ENCODE measurements at places on chromosomes 2 and 18.

GRCh38 chr2:134500211-134500935 is 218.4 kb downstream of the TMEM163 start:
- no peak for DNase-seq

DNA sequence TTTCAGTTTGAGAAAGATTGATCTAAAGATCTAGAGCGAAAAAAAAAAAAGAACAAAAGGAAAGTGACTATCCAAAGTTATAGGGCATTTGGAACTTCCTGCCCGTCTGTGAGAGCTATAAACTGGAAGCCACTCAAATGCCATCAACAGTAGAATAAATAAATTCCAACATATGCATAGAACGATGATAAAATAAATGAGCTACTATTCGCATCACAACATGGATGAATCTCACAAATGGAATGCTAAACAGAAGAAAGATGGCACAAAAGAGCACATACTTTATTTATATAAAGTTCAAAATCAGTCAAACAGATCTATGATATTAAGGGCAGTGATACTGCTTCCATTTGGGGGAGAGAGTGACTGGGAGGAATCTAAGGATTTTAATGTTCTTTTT is 128.8 kb downstream of the TTC32 start:
- no peak for DNase-seq

- DNase-seq, result no peak
Observed at GRCh38 chr2:9627310-9627709, 3.5 kb downstream of the YWHAQ start.

GRCh38 chr2:147182260-147182659 is 662.6 kb upstream of the ACVR2A start:
- peak; percentile 54 for DNase-seq

- no peak for DNase-seq
Observed at GRCh38 chr2:112065486-112065885, 10.4 kb downstream of the TMEM87B start.

- DNase-seq, result no peak
Observed at GRCh38 chr2:70472221-70472890, 81.3 kb downstream of the TGFA start.

DNA sequence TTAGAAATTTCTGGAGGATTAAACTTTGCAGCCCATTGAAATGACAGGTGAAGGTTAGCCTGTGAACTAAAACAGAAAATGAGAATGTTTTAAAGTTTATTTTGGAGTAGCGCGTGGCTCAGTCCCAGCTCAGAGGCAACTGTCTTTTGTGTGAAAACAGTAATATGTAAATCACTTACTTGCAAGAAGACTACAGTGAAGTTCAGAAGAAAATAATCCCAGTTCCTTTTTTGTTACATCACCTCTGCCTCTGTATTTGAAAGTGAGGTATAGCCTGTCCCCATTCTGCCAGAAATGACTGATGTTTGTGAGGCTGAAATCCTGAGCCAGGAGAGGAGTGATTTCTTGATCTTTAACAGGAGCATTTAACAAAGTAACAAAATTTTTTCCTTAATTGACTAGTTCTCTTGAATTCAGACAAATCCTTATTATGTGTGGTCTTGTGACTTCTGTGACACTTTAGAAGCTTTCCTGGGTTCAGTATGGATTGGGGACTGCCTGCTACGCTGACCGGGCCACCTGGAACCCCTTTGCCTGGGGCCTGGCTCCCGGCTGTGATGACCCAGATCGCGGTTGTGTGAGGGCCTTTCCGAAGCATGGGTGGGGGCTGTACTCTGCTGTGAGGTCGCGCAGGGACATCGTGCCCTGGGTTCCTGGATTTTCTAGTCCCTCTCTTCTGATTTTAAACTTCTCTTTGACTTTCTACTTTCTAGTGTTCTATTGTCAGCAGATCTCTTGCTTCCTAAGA is 24.3 kb downstream of the TRAPPC12 start:
- no peak for DNase-seq

- no peak for DNase-seq
Observed at GRCh38 chr18:8242151-8242696, 367.0 kb upstream of the RAB12 start.

DNA sequence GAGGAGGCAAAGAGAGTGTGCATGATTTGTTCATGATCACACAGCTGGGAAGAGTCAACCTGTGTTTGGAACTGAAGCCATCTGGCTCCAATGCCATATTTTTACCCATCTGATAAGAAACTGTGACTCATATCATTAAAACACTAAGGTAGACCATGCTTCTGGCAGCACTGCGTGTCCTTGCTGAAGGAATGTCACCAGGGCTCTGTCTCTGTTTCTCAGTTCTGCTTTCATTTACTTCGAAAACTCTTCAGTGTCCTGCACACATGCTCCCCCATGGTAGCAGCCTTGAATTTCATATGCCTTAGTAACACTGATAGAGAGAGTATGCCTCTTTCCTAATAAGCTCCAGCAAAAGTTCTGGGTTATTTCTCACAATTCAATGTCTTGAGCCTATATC is 830.4 kb downstream of the DCDC2C start:
- no peak for DNase-seq

DNA sequence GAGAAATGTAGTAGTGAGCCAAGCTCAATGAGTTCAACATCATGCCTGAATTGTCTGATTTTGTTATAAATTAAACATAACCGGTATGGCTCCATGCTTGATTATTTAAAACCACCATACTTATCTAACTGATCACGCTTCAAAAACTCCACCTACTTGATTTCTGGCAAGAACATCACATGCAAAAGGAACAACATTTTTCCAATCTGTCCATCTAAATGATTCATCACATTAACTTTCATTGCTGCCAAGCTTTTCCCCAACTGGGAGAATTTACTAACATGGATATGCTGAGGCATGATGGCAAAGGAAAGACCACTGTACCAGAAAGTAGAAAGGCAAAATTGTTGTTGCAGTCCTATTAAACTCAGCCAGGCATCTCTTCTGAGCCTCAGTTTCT is 286.8 kb downstream of the TRIB2 start:
- no peak for DNase-seq

DNA sequence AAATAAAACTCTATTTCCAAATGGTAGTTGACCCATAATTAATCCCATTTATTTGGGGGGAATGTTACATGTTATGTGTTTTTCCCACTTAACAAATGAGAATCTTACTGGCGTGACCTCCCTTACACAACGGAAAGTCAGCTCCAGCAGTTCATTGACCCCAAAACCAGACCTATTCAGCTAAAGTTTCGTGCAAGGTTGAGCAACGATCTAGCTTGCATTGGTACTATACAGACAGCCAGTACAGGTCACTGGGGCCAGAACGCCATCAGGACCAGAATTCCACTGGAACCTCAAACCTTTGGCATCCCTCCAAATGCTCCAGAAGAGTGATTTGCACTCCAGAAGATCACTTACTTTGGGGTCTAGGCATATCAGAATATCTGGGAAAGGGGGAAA is 6.8 kb upstream of the CTAGE1 start:
- DNase-seq, result no peak

- DNase-seq, result no peak
Observed at GRCh38 chr18:25786758-25787157, 303.7 kb downstream of the SS18 start.

DNA sequence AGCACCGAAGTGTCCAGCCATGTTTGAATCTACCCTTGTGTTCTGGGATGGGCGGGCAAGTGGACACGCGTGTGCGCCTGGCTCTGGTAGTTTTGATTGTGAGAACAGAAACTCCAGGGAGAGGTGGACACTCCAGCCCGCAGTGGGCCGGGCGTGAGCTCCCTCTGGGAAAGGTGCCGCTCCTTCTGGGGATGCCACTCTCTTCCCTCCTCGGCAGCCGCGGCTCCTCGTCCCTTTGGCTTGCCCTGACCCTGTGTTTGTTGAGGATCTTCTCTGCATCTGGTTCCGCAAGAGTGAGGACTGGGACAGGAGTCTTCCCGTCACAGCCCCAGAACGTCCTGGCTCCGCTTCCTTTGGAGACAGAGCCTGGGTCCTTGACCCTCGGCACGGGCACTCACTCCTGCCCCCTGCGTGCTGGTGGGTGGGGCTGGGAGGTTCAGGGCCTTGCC is 1.3 kb downstream of the CTDP1 start:
- DNase-seq, result no peak

- DNase-seq, result no peak
Observed at GRCh38 chr2:149467436-149467835, 120.1 kb downstream of the MMADHC start.

GRCh38 chr2:70854411-70854810 is 18.8 kb upstream of the CD207 start:
- no peak for DNase-seq

- no peak for DNase-seq
Observed at GRCh38 chr2:160010361-160011145, 51.9 kb downstream of the PLA2R1 start.

DNA sequence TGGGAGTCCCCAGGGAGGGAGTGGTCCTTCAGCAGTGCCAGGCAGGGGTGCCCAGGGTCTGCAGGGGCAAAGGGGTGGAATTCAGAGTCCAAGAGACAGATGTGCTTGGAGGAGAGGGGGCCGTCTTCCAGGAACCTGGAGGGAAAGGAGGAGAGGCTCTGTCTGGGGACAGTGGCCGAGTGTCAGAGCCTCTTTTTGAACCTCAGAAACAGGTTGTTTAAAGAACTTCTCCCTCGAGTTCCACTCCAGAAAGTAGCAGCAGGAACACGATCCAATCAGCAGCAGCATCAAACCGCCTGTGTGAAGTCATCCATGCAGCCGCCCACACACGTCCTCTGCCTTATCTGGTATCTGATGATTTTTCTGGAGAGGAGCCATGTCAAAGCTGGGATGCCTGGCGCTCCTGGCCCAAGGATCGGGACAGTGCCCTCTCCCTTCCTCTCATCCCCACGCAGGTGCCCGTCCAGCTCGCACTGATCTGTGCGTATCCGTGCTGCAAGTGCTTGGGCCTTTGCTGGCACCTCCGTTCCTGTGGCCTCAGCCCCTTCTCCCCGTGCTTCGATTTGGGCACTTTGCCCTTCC is 205.1 kb downstream of the NDUFA10 start:
- DNase-seq, result no peak

DNA sequence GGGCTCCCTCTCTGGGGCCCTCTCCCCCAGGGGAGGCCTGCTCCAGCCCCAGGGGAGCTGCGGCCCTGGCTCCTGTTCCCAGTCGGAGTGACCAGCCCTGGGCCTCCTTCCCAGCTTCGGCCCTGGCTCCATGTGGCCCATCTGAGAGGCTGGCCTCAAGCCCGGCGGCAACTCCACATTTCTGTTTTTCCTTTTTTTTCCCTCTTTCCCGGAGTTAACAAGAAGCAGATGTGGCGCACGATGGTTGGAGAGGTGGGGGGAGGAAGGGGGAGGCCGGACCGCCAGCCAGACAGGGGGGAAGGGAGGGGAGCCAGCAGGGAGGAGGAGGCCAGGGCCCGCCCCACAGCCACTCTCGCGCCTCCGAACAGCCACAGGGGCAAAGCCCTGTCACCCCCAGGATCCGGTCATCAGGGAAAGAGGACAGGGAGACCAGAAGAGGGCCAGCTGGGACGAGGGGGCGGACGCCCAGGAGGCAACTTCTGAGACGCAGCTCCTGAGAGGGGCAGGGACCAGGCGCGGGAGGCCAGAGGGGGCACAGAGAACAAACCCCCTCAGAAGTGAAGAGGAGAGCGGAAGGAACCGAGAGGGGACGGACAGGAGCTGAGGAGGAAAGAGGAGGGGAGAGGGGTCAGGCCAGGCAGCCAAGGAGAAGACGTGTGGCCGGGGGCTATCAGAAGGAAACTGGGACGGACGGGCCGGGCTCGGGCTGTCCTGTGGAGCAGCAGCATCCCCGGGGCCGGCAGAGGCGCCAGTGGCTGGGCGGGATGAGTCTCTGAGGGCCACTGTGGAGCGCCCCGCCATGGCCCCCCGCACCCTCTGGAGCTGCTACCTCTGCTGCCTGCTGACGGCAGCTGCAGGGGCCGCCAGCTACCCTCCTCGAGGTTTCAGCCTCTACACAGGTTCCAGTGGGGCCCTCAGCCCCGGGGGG is at the start of gene EMILIN1:
Gene EMILIN1, plus strand, starts transcription at position 349 of the 928 bp plus-strand sequence. Its CDS starts 451 bp downstream, at position 800.
- no peak for DNase-seq

DNA sequence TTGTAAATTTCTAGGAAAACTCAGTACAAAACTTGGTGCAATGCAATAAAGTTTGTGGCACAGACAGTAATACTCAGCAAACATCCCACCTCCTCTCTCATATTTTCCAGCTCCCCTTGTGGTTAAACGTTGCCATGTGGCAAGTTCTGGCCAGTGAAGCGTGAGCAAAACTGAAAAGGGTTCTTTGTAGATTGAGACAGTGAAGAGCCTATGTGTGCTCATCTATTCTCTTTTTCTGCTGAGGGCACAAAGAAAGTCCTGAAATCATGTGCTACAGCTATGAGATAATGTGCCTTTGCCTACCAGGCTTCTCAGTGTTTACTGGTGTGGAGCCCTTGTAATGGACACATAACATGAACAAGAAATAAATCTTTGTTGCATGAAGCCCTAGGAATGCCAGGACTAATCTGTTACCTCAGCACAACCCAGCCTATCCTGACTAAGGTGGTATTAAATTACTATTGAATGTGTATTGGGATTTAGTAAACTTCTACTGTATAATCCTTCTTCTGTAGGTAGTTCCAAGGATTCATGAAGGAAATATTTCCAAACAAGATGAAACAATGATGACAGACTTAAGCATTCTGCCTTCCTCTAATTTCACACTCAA is 13.0 kb upstream of the TYMS start:
- DNase-seq, result no peak

DNA sequence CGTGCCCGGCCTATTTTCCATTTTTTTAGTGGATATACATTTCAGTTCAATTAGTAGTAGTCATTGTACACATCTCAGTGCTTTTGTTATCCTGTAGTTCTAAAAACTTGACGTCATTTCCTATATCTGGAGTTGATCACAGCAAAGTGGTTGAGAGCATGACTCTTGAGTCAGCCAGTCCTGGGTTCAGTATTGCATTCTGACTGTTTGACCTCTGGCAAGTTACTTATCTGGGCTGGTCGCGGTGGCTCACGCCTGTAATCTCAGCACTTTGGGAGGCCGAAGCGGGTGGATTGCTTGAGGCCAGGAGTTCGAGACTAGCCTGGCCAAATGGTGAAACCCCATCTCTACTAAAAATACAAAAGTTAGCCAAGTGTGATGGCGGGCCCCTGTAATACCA is 50.4 kb upstream of the PPM1B start:
- DNase-seq, result no peak

- DNase-seq, result no peak
Observed at GRCh38 chr2:25473131-25473530, 131.4 kb upstream of the DNMT3A start.

DNA sequence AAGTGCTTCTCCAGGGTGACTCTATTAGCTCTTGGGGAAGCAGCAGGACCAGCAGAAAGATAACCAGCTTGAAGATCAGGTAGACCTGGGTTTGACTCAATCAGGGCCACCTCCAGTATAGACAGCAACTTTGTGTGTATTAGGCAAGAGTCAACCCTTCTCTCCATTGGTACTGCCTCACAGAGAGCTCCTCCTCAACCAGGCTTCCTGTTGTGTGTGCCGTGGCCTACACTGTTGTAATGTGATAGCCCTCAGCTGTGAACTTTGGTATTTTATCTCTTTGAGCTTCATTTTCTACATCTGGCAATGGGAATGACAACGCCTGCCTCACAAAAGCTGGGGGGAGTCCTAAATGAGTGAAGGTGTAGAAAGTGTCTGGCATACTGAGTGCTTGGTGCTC is 17.0 kb upstream of the MAP3K20 start:
- DNase-seq, result no peak

DNA sequence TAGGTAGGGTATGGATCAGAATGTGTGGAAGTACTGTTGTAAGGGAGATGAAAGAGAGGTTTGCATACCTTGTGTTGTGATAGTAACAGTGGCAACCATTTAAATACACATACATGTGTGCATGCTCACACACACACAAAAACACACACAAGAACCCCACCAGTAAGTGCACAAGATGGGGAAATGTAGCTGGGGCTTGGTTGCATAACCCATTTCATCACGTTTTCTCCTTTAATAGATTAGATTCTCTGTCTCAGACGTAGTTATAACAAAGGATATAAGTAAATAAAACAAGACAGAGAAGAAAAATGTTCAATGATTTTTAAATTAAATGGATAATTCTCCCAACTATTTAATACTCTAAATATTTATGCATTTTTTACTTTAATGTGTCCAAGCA is 13.4 kb downstream of the ARHGAP15 start:
- no peak for DNase-seq
